ENCODE measurements at places on chromosomes 2 and 18.

DNA sequence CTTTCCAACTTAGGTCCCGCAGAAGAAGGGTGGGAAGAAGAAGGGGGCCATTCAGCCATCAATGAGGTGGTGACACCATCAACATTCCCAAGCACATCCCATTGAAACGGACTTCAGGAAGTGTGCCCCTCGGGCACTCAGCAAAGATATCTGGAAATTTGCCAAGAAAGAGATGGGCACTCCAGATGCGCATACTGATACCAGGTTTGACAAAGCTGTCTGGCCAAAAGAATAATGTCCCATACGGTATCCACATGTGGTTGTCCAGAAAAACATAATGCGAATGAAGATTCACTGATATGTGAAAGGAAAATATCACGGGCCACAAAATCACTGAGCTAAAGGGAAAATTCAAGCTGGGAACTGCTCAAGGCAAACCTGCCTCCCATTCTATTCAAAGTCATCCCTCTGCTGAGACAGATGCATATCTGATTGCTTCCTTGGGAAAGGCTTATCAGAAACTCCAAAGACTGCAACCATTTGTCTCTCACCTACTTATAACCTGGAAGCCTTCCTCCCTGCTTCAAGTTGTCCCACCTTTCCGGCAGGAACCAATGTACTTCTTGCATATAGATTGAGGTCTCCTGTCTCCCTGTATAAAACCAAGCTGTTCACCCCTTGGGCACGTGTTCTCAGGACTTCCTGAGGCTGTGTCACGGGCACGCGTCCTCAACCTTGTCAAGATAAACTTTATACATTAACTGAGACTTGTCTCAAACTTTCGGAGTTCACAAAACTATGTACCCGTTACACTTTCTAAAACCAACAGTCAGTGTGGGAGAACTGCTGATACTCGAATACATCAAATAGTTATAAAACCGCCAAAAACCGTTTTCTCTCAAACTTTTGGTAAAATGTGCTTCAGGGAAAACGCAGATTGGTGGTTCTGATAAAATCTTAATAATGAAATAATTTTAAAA is 1.3 kb upstream of the PDK1 start:
- DNase-seq = no peak

- DNase-seq = peak; percentile 16
These were observed 97.5 kb upstream of the CD302 start for GRCh38 chr2:159895258-159896065.

GRCh38 chr18:47979611-47980200 is 49.2 kb upstream of the SMAD2 start:
- no peak for DNase-seq

DNA sequence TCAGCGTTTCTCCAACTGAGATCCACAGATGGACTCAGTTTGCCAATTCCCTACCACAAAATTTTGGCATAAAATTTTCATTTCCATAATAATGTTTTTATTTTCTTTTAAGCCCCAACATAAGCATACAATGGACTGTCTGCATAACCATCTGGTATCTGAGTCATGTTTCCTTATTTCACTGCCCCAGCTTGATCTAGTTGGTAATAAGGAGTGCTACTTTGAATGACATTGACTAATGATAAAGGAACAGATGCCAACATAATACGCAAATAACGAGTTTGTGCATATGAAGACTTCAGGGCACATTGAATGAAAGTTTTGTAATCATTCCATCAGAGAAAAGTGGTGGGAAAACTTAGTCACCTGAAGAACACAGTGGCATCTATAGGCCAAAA is 8.8 kb upstream of the MBD2 start:
- no peak for DNase-seq

DNA sequence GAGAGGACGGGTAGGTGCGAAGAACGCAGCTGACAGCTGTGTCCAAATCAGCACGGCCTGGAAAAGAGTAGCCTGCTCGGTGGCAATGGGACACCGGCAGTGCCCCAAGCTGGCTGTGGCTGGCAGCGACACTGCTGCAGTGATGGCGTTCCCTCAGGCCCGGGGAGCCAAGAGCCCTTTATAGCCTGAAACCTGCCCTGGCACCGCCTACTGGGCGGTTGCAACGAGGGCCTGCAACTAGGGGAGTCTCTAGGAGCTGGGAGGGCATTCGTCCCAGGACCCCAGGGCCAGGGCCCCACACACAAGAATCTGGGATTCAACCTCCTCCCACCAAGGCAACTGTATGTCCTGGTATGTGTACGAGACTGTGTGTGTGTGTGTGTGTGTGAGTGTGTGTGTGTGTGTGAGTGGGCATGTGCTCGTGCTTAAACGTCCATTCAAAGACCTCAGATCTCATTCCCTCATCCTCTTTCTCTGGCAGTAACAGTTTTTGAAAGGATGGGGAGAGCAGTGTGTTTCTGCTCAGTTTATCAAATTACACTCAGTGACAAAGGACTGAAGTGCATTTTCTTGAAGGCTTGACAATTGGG is 6.8 kb upstream of the CYP26B1 start:
- no peak for DNase-seq

DNA sequence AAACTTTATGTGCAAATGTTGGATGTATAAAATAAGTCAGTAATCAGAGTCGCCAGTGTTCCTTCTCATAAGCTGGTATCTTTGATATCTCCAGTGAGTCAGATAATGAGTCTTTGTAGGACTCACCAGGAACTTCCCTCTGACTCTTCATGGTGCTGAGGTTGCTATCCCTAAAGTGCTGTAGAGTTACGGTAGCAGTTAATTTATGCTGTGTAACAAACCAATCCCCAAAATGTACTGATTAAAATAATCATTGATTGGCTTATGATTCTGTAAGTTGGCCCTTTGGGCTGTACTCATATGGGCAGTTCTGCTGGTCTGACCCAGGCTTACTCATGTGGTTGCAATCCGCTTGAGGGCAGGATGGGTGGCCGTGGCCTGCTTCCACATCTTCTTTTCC is 43.8 kb downstream of the MAIP1 start:
- no peak for DNase-seq

- peak; percentile 38 for DNase-seq
These were observed 29.4 kb downstream of the PSTPIP2 start for GRCh38 chr18:46042571-46043123.

DNA sequence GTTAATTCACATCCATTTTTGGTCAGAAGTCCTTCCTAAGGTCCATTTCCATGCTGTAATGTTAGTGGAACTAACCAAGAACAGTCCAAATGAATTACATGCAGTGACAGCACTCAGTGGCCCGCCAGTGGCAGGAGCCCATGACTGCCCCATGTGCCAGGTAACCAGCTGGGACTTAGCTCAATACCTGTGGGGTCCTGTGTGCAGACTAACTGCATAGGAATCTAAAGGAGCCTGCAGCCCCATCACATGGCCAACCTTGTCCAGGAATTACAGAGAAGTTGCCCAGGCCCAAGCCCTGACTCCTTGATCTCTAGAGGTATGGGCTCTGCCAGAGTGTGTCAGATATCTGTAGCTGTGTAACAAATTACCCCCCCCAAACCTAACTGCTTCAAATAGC is 35.4 kb upstream of the GPR17 start:
- DNase-seq = no peak

GRCh38 chr18:46751882-46752281 is 5.0 kb downstream of the ST8SIA5 start:
- DNase-seq = no peak

DNA sequence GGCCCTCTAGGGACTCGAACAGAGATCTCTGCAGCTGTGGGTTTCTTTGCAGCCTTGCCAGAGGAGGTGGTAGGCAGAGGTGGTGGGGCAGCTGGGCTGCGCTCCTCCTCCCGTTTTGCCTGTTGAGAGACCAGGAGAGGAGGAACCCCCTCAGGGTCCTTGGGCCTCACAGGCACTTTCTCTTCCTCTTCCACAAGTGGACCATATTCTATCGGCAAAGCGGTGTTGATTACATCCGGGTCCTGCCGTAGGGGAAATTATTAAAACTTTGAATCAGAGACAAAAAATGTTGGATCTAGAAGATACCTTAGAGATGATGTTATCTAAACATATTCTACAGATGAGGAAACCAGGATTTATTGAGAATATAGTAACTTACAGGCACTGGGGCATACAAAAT is 78.5 kb downstream of the CLIP4 start:
- DNase-seq = peak; percentile 11

GRCh38 chr2:137910641-137911040 is 53.6 kb upstream of the HNMT start:
- DNase-seq = peak; percentile 10

DNA sequence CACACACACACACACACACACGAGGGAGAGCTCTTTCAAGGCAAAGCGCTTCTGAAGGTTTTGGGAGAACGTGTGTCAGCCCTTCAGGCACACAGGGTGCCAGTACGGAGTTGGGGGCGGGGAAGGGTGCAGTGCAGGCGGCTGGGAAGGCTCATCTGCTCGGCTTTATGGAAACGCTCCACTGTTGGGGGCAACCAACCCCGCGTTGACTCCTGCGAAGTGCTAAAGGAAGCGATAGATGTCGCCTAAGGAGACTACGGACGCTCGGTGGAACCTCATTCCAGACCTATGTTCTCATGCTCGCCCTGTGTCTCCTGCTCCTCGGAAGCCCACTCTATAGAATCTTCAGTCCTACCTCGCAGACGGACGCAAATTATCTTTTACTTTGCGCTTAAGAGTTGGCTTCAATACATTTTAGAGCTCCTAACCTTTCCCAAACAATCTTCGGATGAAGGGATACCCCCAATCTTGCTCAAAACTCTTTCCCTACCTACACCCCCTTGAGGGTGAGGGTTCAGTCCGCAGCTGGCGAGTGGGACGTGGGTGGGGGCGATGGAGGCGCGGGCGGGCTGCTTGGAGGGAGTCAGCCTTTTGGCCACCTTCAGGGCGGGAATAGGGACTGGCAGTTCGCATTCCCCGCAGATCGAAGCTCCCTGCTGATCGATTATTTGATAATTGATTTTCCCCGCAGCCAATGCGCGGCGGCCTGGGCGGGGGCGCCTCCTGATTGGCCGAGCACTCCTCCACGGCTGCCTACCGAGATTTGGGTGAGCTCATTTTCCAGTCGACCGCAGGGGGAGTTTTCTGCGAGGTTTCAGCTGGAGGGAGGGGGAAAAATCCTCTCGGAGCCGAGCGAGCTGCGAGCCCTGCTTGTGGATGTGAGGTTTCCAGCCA is 1.9 kb upstream of the MEIS1 start:
- DNase-seq = peak; percentile 98

DNA sequence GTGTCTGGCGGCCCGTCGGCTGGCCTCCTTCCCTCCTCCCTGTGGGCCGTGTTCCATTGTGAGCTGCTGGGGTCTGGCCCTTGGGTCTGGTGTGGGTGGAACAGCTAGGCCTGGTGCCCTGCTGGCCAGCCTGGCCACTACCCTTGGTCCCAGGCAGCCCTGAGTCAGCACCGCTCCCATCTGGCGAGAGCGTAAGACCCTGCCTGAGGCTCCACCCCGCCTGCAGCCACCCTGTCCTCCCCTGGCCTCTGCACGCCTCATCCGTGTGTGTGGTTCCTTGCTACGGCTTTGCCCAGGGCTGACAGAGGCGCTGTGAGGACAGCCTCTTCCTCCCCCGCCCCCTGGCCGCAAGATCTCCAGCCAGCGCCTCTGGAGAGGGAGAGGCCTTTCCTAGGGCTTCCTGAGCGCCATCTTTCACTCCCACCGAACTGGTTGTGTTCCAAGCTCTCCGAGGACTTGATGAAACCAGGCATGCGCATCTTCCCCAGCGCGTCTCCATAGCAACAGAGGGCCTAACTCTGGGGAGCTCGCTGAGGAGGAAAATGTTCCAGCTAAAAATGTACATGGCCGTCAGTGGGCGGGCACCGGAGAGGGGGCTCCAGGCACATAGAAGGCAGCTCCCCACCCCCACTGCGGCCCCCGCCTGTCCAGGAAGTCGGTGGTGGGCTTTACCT is 83.0 kb downstream of the STPG4 start:
- DNase-seq = peak; percentile 63

DNA sequence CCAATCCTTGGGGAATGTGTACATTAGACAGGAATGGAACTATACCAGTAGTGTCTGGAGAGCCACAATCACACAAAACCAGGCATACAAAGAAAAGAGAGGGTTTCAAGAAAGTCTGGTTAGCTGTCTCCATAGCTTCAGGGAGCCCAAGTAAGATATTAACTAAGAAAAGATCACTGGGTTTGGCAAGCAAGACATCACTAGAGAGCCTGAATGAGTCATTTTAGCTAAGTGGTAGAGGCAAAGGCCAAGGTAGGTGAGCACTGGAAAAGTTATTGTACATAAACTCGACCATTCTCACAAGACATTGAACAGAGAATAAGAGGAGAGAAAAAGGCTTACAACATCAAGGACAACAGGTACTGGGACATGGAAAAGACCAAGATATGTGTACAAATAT is 143.8 kb upstream of the ARL4C start:
- no peak for DNase-seq

DNA sequence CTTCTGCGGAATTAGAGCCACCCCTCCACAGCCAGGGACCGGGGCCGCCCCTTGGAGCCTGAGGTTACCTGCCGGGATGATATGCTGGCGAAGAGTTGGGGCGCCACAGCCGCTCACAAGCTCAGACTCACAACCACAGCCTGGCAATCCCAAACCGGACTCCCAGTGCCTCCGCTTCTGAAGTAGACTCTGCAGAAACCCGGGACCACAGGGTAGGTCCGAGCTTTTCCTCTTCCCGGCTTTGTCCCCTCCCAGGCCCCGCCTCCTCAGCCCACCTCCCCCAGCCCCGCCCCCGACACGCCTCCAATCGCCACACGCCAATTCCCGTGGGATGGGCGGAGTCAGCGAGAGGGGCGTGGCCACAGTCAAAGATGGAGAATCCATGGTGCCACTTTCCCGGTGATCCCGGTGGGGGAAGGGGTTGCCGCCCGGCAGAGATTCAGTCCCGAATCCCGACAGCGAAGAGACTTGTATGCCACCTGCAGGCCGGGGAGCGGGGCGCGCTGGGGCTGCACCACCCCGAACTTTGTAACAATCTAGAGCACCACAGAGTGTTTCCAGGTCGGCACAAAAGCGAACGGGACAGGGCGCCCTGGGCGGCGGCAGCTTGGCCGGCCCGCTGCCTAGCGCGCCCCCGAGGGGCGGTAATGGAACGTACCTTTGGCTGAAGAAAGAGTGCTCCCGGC is at the start of gene IDH1:
Gene IDH1, minus strand, starts transcription at position 201 of the 686 bp plus-strand sequence. CDS start 3,520 bp downstream, outside the sequence.
- DNase-seq = peak; percentile 95

- peak; percentile 11 for DNase-seq
These were observed 1.3 kb upstream of the USP34 start for GRCh38 chr2:61471905-61472805.

- no peak for DNase-seq
These were observed 120.8 kb upstream of the TMEFF2 start for GRCh38 chr2:192315543-192315942.

GRCh38 chr2:25558262-25558661 is 115.1 kb downstream of the DTNB start:
- DNase-seq = peak; percentile 86

Measured in fibroblast of skin of right biceps (primary cell).